Skeletal muscle cell (primary cell): ENCODE measurements at places on chromosomes 2 and 18.

GRCh38 chr18:55635439-55635838, 47.4 kb upstream of the TCF4 start:
- no peak for DNase-seq

- no peak for DNase-seq
Measured at GRCh38 chr2:48444404-48444803, 85.5 kb upstream of the STON1 start.

GRCh38 chr2:105744091-105744908, 412 bp upstream of the NCK2 start:
- no peak for DNase-seq

DNA sequence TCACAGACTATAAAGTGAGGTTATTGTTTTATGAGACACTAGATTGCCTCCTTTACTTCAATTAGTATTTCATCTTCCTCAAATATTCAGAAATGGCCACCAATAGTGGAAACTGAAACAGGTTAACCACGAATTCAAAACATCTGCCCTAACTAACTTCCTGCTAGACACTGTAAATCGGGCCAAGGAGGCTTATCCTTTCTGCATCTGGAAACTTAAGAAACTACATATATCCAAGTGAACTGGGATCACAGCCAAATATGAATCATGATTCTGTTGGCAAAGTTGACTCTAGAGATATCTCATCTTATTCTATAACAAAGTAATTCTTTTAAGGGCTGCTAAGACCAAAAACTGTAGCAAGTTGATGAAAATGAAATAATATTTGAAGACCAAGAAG, 136.6 kb upstream of the ZC3H15 start:
- peak; percentile 51 for DNase-seq

DNA sequence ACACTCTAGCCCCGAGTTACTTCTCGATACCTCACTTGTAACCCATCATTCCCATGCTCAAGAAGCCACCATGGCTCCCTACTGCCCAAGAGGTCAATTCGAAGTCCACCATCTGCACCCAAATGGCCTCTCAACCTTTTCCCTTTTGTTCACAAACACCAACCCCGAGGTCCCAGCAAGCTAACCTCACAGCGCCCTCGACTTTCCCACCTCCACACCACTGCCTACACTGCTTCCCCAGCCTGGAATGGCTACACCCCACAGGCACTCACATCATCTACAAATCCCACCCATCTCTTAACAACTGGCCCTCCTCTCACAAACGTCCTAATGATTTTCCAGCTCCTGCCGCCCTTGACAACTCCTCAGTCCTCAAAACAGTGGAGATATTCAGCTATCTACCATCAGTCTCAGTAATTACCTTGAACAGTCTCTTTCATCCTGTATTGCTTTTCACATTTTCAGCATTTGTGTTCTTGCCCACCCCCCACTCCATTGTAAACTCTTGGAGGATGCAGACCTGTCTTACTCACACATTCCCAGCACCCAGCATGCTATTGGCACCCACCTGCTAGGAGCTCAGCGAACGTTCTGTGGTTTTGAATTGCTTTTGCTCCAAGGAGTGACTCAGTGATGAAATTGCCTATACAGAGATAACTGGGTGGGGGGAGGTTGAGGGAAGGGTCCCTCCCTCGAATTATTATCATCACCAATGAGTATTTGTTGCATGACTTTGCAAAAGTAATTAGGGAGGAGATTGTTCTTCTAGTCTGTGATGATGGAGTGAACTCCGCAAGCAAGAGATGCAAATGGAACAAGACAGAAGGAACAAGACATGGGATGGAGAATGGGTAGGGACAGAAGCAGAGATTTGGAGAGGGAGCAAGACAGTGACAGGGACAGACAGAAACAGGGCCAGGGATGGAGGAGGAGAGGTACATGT, 106.8 kb downstream of the CYP26B1 start:
- DNase-seq = no peak

DNA sequence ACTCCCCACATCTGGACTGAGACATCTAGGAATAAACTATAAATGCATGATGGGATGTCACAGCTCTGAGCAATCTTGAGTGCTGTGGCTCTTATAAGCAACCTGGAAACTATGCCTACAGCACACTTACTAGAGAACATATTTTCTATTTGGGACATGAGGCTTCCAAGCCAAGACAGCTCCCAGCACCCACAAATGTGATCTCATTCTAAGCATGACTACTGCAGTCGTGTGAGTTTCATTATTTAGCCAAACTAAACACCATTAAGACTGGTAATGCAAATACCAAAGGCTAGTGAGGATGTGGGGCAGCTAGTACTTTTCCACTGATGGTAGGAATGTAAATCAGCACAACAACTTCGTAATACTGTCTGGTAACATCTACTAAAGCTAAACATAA, 72.5 kb downstream of the RTTN start:
- DNase-seq = peak; percentile 88

DNA sequence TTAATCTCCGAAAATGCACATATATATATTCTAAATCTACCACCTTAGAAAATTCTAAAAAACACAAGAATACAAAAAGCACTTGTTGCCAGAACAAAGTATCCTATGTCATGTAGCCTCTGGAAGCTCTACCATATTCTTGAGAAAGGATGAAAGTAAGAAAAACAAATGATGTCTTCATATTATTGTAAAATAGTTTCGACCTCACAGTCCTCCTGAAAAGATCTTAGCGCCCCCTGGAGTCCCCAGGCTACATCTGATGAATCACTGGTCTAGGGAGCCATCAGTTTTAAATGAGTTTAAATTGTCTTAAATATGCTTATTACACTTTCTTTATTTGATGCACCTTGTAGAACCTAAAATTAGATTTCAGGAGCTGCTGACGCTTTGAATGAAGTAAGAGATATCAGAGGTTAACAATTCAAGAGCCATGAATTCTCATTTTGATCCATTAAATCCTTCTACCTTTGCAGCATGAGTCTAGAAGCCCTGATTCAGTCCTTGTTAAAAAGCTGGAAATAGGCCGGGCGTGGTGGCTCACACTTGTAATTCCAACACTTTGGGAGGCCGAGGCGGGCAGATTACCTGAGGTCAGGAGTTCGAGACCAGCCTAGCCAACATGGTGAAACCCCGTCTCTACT, 138.8 kb downstream of the MCFD2 start:
- no peak for DNase-seq

GRCh38 chr2:135798275-135798705, 38.7 kb downstream of the LCT start:
- DNase-seq = no peak

DNA sequence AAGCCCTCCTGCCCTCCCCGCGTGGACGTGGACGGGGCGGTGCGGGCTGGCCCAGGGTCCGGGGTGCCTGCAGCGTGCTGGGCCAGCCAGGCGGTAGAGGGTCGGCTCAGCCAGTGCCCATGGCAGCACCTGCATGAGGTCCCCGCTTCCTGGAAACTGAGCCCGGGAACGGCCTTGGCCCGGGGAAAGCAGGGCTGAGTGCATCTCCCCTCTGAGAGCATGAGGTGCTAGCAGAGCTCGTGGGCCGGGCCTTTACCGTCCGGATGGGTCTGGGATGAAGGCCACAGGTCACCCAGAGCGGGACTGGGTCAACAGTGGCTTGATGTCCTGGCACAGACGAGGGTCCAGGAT, 39.8 kb downstream of the TSHZ1 start:
- no peak for DNase-seq

GRCh38 chr2:127100251-127101047, 6.5 kb downstream of the BIN1 start:
- no peak for DNase-seq

DNA sequence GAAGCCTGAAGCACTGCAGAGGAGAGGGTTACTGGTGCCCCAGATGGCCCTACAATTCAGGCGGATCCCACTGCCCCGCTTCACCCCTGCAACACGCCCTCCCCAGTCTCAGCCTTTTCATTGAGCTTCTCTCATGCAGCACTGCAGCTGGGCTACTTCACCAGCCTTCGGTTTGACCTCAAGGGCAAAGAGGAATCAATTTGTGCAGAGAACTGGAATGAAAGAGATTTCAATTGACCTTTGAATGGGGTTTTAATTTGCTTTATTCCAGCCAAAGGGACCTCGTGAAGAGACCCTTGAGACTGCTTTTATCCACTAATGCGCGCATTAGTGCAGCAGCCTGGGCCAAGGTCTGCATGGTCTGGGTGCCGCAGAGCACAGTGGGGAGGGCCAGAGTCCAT, 8.8 kb upstream of the POMC start:
- DNase-seq = no peak

DNA sequence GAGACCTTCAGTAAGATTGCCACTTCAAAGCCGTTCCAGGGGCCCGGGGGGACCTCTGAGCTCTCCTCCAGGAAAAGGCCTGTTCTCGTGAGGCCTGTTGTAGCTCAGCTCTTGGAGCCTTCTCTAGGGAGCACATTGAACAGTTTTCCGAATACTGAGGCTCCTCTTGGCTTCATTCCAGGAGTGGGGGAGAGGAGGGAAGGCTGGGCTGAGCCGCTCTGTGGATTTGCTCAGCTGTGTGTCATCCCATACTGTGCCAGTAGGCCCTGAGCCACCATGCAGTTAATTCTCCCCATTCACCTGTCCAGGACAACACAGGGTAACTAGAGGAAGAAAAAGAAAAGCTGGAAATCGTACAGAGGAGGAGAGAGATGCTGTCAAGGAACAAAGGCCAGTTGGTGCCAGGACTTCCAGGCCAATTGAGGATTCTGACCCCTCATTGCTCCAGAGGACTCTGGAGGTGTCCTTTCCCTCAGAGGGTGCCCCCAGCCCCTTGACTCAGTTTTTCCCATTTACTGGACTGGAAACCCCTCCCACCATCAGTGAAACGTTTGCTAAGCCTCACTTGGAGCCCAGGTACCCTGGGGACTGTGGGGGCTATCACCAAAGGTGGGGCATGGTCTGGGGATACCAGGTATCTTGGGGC, 41.4 kb downstream of the HS1BP3 start:
- DNase-seq = peak; percentile 64

GRCh38 chr2:74496997-74497776, 2.2 kb downstream of the LBX2 start:
- DNase-seq = no peak

GRCh38 chr2:119821266-119821665, 61.5 kb downstream of the PTPN4 start:
- no peak for DNase-seq

DNA sequence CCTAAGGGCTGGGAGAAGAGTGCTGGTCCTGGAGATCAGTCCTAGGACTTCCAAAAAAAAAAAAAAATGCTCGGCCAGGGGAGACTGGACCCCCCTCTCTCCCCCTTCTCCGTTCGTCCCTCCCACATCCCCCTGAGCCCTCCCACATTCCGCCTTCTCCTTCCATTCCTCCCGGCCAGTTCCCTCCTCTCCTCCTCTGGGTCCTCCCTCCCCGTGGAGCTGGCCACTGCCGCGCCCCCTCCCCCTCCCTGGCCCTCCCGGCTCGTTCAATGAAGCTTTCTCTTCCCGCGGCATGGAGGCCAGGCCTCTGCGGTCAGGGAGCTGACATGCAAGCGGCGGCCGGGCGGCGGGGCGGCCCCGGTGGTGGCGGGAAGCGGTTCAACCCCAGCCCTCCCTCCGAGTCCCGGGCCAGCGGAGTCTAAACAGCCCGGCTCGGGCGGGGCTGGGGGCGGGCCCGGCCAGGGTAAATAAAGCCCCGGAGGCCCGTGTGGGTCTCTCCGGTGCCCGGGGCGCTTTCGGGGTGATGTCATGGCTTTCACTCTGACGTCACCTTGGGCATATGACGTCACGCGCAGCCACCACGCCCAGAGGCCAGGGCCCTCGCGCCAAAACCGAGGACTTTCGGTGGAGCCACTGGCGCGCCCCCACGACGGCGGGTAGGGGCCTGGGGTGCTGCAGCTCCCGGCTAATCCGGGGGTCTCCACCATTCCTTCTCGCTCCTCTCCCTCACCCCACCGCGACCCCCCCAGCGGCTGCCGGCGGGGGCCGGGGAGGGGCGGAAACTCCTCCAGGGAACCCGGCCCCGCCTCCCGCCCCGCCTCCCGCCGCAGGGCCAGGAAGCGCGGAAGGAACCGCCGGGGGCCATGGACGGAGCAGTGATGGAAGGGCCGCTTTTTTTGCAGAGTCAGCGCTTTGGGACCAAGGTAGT, at the start of the genes DOK1 and LOXL3:
Gene DOK1, plus strand, starts transcription at position 829 of the 928 bp plus-strand sequence. Its CDS starts 35 bp downstream, at position 864.
Gene LOXL3, minus strand, starts transcription at position 51 of the 928 bp plus-strand sequence. CDS start 1,308 bp downstream, outside the sequence.
- peak; percentile 73 for DNase-seq

DNA sequence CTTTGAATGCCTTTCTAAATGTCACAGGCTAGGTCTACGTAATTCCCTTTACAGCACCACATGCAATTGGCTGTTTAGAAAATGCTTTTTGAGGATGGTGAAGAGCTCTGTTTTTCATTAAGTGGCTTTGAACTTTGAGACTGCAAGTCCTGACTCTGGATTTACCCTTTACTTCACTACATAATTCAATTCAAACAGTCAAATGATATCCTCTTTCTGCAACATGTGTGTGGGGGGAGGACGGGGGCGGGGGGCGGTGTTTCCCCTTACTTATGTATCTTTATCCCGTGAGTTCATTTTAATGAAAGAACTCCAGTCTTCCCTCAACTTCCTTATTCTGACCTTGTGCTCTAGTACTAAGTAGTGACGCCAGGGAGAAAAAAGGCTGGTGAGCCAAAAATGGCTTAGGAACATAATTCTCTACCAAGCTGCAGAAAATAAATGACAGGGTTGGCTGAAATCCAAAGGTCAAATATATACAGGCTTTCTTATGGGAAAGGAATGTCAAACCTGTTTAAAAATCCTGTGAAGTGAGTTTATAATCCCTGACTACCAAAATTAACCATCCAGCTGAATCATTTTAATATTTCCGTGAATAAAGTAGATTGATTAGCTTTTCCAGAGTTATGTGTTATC, 119.6 kb downstream of the SLC8A1 start:
- peak; percentile 69 for DNase-seq

GRCh38 chr2:201984333-201984732, 49.3 kb upstream of the FZD7 start:
- no peak for DNase-seq

GRCh38 chr18:10979411-10979810, 170.0 kb downstream of the PIEZO2 start:
- no peak for DNase-seq

- no peak for DNase-seq
Measured at GRCh38 chr18:7117390-7118355, at the start of gene LAMA1. Gene LAMA1, minus strand, starts transcription at chr18:7117797. Its CDS starts 77 bp downstream, at chr18:7117720.

- no peak for DNase-seq
Measured at GRCh38 chr2:169082995-169083394, 13.6 kb downstream of the DHRS9 start.

GRCh38 chr2:25285265-25286024, 56.3 kb downstream of the DNMT3A start:
- no peak for DNase-seq

DNA sequence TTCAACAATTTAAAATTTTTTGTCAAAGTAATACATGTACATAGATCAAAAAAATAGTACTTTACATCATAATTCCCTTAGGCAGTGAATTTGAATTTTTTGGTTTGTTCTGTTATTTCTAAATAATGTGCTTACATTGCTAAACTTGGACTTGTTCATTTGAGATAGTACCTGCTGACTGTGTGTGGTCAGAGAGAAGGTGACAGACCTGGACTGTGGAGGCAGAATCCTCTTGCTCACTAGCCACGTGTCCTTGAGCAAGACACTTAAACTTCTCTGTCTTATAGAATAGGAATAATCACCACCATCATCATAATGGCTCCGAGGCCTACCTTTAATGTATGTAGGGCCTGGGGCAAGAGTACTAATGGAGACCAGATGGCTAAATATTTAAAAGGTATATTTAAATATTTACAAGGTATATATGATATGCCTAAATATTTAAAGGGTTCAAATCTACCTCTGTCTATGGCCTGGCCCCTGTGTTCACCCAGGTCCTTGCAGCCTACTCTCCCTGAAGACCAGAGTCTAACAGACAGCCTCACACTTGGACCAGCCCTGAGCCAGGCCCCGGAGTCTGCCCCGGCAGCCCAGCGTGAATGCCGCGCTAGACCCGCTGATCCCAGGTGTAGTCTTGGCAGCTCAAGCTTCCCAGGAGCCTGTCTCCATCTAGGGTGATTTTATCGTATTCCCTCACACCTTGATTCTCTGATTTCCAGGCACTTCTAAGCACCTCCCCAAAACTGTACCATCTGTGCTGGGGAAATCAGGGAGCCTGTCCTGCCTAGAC, 33.5 kb downstream of the ZNF532 start:
- DNase-seq = no peak
